ENCODE measurements at places on chromosomes 3 and 15. TPM values are rescaled to one million over a fixed set of nuclear protein-coding genes. Genes with fewer than 3 reads are reported as not detected.

The HRG gene
- not detected for total RNA-seq

GRCh38 chr15:33191591-33191990 is 2.9 kb downstream of the FMN1 start:
- DNase-seq = no peak

The GOLGA6L25 gene
- total RNA-seq = not detected

DNA sequence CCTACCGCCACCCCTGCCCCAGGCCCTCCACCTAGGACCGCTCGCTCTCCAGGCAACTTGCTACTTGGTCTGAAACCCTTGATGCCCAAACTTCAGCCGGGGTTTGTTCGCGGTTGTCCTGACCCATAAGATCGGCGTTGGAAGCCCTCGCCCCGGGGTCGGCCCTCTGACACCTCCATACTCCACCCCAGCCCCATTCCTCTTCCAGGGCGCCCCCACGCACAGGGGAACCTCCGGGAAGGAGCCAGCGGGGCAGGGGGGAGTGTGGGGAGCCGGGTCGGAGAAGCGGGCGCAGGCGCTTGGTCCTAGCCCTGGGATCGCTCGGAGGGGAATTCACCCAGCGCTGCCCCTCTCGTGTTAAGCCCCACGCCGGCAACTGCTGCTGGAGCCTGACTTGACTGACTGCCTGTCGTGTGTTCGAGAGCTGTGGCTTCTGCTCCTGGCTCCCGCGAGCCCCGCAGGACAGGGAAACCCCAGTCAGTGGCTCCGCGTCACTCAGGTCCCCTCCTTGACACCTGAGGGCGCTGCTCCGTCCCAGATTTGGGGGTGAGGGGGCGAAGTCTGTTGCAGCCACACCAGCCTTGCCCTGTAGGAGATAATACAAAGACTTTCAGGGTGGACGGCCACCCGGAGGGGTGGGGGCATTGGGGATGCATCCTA is 675 bp downstream of the RYR3 start:
- DNase-seq = no peak

DNA sequence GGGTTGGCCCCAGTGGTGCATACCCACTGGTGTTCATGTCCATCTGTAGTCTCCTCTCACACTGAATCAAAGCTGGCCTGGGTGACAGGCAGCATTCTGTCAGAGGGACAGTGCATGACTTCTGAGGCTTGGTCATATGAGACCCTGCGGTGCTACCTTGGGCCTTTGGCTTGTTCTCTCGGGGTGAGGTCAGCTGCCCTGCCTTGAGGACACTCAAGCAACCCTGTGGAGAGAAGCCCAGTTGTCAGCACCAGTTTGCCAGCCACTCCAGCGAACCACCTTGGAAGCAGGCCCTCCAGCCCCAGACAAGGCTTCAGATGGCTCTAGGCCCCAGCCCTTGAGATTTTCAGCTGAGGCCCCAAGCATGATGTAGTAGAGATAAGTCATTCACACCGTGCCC is 16.9 kb upstream of the RAB7A start:
- no peak for DNase-seq

The IDH3A gene
- total RNA-seq = 40.8 TPM

DNA sequence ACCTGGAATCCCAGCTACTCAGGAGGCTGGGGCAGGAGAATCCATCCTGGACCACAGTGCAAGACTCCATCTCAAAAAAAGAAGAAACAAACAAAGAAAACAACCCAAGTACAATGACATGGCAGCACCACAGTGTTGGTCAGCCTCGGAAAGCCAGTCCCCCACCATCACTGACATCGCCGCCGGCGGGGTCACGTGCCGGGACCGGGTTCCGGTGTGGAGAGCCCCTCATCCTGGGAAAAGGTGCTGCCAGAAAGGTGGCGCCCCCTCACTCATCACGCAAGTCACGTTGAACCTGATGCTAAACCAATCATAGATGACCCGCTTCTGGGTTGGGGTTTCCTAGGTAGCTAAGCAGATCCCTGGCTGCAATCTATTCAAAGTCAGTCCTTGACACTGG is 17.8 kb downstream of the QRICH1 start:
- no peak for DNase-seq

The FSD2 gene
- total RNA-seq = not detected

DNA sequence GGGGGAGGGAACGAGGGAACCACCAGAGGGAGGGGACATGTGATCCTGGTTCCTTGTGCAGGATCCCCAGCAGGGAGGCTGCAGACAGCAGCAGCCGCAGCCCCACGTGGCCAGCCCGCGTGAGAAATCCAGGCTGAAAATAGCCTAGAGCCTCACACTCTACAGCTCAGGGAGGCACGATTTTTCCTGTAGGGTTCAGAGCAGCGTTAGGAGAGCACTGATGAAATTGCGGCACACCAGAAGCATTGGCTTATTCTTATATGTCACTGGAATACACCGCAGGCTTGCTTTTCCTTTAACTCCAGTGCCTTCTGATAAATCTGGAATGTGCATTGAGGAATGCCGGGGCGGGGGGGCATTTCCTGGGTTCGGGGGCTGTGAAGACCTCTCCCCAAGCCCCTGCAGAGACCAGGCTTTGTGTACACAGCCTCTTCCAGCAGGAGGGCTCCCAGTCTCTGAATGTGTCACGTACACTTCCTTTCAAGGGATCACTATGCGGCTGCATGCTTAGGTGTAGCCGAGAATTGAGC is 193.0 kb downstream of the ATP10A start:
- DNase-seq = no peak

- peak; percentile 73 for DNase-seq
Observed at GRCh38 chr15:64507293-64507802, 47.0 kb downstream of the ZNF609 start.

- no peak for DNase-seq
Observed at GRCh38 chr15:26572602-26573350, 200.1 kb downstream of the GABRB3 start.

DNA sequence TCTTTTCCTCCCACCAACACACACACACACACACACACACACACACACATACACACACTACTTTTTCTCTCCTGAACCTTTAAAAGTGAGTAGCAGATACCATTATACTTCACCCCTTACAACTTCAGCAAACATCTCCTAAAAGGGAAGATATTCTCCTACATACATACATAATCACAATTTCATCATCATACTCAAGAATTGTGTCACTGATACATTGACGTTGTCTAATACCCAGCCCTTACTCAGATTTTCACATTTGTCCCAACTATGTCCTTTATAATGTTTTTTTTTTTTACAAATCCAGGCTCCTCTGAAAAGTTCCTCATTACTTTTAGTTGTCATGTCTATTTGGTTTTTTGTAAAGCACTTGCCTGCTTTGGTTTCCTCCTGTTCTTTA is 18.5 kb downstream of the ABHD6 start:
- DNase-seq = no peak

Measured in epithelial cell of proximal tubule (primary cell).